Activated naive CD8-positive, alpha-beta T cell treated with anti-CD3 and anti-CD28 coated beads, Interleukin-2, amount 50 U/mL, for 24 hours (primary cell): ENCODE measurements at places on chromosomes 13 and 19.

DNA sequence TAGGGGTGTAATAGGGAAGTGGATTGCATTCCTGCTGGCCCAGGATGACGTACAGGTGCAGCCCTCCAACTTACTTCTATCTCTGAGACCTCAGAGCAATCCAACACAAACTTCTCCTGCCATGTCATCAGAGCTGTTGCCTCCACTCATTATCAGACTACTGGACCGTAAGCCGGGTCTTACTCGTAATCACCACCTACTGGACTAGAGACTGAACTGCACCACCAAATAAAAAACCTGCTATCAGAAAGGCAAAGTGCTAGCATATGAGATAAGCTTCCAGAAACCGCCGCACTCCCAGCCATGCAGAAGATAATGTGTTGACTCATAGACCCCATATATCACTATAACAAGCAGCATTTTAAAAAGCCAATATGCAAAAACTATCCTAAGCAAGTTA is 102.0 kb downstream of the SLITRK1 start:
- DNase-seq = no peak

- no peak for DNase-seq
Observed at GRCh38 chr13:77502104-77502720, 33.3 kb upstream of the SCEL start.

DNA sequence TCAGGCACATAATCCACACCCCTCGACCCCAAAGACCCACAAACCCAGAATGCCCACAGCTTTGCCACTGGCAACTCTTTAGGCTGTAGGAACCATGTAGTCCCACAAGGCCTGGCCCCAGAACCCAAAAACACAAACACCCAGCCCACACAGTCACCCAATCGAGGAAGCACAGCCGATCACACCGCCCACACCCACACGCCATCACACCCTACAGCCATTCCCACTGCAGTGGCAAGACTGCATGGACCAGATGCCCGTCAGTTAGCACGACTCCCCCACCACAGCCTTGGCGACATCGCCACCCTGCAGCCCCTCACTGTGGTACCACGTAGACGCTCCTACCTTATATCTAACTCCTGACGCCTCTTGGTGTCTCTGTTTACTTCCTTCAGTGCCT is 24.0 kb upstream of the MEIS3 start:
- DNase-seq = no peak

DNA sequence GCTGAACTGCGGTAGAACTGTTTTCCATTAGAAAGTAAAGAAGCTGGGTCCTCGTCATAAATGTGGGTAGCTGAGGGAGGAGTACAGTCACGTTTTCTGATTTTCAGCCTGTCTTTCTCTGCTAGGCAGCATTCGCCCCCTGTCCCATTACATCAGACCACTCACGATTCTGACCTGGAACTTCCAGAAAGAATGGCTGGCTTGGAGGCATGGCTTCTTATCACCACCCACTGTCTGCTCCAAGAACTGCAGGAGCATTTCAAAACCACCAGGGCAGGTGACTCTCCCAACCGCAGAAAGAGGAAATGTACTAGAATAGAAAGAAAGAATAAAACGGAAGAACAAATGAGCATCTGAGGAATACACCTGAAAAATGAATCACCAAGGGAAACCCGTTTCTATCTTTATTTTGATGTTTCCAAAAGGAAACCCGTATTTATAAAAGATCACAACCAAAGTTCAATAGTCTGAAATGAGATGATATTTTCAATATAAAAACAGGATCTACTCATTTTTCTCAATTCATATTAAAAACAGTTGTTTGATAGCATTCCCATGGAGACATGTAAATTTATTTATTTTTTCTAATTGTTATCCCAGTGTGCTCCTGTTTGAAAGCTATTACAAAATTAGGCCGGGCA is 22.1 kb upstream of the POMP start:
- DNase-seq = peak; percentile 50

DNA sequence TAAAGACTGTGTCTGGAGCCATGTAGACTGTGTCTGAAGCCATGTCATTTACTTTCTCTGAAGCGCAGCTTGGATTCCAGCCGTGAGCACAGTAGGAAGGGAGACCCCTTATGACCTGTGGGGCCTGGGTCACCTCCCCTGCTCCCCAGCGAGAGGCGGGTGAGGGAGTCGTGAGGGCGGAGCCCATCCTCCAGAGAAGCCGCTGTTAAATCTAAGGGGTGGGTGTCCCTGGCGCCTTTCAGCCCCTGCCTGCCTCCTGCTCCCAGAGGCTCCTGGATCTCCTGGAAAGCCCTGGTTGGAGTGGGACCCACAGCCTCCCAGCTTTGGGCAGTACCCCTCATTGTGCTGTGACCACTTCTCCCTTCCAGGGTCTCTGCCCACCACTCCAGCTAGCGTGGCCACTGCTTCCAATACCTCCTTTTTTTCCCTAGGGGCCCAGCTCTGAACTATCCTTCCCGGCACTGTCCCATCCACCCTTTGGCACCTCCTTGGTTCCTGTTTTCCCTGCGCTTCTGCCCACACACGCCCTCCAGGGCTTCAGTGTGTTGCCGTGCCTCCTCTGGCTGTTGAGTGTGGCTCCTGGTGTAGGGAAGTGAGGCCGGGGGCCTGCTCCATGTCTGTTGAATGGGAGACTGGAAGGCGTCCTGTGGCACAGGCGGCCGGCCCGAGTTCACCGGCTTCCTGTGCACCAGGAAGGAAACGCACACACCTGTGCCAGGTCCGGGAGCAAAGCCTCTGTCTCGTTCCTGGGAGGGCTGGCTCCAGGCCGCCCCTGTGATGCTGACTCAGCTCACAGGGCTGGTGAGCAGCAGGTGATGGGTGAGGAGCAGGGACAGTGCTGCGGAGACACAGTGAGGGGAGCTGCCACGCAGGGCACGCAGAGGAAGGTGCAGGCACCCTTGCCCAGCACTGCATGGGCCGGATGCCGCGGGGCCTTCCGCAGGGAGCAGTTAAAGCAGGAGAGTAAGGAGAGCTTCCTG is 29.4 kb downstream of the ATP4B start:
- DNase-seq = no peak

- DNase-seq = no peak
Observed at GRCh38 chr19:10142701-10143375, 23.1 kb upstream of the EIF3G start.

- DNase-seq = no peak
Observed at GRCh38 chr19:41050426-41050825, 37.8 kb upstream of the CYP2A13 start.

DNA sequence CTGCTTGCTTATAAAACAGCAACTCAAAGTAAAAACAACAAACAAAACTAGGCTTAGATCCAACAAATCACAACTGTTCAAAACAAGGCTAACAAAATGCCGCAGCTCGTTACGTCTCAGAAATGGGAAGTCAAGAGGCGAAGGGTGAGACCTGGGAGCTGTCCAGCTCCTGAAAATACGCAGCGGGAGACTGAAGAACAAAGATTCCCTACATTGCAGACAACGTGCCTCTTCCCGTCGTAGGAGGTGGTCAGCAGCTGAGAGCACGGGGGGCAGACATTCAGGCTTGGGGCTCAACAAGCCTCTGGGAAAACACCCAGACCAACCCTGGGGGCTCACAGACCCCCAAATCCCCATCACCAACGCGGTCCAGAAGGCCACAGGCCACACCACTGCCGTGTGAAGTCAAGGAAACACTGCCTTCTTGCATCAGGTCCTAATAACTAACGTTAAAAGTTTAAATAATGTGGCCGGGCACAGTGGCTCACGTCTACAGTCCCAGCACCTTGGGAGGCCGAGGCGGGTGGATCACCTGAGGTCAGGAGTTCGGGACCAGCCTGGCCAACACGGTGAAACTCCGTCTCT is 13.5 kb downstream of the PLPP2 start:
- DNase-seq = no peak

- DNase-seq = no peak
Observed at GRCh38 chr19:42148266-42148665, 16.0 kb upstream of the POU2F2 start.

DNA sequence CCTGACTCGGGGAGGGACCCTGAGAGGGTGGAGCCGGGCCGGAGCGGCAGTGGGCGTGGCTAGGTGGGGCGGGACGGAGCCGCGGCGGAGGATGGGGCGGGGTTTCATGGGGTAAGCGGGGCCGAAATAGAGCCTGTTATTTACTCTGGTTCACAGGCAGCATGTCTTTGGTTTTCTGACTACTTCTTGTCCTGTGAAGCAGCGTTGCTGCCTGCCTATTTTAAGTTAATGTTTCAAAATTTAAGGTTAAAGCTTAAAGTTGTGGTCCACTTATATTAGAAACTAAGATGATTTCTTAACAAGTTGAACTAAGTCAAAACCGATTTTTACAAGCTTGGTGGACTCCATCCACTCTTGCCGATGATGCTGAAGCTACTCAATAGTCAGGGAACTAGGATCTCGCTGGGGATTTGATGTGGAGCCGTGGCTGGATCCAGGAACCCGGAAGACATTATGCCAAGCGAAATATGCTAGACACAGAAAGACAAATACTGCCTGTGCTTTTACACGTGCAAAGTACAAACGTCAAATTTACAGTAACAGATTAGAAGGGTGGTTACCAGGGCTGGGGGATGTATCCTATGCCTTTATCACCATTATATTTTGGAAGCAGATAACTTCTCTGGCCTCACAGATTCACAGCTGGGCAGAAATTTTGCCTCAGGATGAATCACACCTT is 433 bp upstream of the ZNF616 start:
- DNase-seq = no peak

- DNase-seq = no peak
Observed at GRCh38 chr19:1749373-1750342, 3.6 kb upstream of the ONECUT3 start.

GRCh38 chr19:58279042-58279924 is 528 bp downstream of the ZNF8 start:
- peak; percentile 68 for DNase-seq

GRCh38 chr19:3707868-3708206 is 347 bp upstream of the TJP3 start:
- no peak for DNase-seq

- peak; percentile 38 for DNase-seq
Observed at GRCh38 chr13:50130123-50130946, 115.1 kb downstream of the KCNRG start.

DNA sequence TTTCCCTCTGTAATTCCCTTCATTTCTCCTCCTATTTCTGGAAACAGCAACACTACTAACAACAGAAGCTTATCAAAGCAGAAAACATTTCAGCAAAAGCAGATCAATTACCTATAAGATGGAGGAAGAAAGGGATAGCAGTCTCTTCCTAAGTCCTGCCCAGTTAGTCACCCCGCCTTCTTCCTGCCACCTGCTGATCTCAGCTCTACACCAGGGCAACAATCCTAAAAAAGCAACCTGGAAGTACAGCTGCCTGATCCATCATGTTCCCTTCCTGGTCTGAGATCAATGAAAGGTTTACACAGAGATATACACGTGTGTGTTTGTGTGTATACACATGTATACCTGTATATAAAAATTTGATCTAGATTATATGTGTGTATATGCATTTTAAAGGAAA is 59.4 kb downstream of the TSC22D1 start:
- no peak for DNase-seq

DNA sequence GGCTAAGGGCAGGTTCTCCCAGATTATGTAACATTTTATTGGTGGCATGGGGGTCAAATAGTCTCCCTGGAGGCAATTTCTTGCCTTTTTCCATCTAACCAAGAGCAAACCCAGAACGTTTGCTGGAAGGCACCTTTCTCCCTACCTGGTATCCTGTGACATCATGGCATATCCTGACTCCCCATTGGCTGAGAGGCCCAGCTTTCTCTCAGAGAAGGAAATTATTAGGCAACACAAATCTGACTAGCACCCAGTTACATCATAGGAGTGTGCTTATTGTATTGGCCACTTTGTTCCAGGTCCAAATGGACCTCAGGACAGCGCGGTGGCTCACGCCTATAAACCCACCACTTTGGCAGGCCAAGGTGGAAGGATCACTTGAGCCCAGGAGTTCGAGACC is 13.0 kb downstream of the NTN5 start:
- no peak for DNase-seq

DNA sequence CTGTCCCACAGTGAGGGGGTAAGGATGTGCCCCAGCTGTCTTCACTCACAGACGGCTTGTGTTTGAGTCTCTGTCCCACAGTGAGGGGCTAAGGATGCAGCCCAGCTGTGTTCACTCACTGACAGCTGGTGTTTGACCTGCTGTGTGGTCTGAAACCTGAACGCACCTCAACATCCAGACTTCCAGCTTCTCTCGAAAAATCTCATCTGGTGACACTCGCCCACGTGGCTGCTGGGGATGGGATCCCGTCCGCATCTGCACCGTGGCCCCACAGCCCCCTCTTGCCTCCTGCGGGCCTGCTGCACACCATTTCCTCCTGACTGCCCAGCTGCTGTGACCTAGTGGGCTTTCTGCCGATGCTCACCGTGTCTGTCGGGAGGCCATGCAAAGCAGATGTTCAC is 27.3 kb downstream of the CHAF1A start:
- DNase-seq = no peak

DNA sequence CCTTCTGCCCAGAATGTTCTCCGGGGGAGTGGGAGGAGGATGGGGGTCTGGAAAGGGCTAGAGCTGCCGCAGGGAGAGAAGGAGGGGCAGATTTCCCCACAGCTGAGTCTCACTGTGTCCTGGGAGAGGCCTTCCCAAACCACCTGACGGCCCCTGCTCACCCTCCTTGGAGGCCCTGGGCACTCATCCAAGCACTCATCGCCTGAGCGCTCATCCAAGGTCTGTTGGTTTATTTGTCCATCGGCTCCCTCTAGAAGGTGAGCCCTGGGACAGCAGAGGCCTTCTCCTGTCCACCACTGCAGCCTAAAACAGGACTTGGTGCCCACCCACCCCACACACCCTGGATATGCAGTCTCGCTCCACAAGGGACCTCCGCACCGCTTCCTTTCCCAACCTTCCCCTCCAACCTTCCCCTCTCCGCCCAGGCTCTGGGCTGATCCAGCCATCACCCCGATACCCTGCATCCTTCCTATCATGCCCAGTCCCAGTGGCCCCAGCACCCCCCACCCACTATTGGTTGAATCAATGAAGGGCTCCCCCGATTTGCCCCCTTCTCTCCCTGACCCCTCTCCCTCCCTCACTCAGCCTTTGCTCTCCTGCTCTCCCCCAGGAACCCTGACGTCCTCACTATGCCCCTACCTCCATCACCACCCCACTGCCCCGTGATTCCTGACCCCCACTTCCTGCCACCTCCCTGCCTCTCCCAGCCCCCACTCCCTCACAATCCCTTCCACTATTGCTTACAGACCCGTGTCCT is 1.7 kb downstream of the UBXN6 start:
- DNase-seq = no peak

DNA sequence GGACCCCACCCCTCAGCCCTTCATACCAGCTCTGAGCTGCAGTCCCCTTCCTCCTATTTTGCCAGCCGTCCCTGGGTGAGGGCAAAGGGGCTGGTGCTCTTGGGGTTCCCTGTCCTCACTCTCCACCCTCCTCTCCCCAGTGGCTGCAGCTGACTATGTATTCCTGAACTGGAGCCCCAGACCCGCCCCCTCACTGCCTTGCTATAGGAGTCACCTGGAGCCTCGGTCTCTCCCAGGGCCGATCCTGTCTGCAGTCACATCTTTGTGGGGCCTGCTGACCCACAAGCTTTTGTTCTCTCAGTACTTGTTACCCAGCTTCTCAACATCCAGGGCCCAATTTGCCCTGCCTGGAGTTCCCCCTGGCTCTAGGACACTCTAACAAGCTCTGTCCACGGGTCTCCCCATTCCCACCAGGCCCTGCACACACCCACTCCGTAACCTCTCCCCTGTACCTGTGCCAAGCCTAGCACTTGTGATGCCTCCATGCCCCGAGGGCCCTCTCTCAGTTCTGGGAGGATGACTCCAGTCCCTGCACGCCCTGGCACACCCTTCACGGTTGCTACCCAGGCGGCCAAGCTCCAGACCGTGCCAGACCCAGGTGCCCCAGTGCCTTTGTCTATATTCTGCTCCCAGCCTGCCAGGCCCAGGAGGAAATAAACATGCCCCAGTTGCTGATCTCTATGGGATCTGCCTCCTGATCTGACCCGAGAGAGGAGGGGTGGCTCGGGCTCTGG is 2.4 kb downstream of the COX7A1 start:
- no peak for DNase-seq

- no peak for DNase-seq
Observed at GRCh38 chr13:42686165-42686564, 95.2 kb upstream of the FAM216B start.
